ENCODE measurements at places on chromosomes 4 and X.
A peak's percentile ranks its signal among the peaks of the same experiment; 100 is the strongest.

- peak; percentile 99 for DNase-seq
These were observed 1.8 kb downstream of the CENPU start for GRCh38 chr4:184732126-184732525.

DNA sequence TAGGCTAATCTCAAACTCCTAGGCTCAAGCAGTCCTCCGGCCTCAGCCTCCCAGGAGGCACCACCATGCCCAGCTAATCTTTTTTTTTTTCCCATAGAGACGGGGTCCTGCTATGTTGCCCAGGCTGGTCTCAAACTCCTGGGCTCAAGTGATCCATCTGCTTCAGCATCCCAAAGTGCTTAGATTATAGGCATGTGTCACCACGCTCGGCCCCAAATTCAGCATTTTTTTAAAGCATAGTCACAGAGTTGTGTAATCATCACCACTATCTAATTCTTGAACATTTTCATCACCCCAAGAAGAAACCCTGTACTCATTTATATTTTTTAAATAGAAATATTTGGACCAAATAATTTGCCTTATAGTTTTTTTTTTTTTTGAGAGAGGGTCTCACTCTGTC, 10.3 kb downstream of the CENPI start:
- DNase-seq: peak; percentile 29

- no peak for DNase-seq
These were observed 100.8 kb downstream of the SYTL5 start for GRCh38 chrX:38106991-38107655.

GRCh38 chr4:19074036-19074435, 1052.5 kb upstream of the LCORL start:
- DNase-seq: no peak

DNA sequence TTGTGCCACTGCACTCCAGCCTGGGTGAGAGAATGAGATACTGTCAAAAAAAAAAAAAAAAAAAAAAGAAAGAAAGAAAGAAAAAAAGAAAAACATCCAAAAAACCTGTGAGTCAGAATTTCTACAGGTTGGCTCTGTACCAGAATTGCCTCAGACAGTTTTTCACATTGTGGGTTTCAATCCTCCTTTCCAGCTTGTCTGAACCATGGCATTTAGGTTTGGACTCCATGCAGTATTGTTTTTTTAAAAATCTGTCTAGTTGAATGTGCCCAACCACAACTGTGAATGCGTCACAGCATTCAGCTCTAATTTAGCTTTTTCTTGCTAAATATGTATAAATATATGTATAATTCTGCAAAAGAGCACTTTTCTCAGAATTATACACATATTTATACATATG, 31.4 kb upstream of the ARSH start:
- DNase-seq: no peak

DNA sequence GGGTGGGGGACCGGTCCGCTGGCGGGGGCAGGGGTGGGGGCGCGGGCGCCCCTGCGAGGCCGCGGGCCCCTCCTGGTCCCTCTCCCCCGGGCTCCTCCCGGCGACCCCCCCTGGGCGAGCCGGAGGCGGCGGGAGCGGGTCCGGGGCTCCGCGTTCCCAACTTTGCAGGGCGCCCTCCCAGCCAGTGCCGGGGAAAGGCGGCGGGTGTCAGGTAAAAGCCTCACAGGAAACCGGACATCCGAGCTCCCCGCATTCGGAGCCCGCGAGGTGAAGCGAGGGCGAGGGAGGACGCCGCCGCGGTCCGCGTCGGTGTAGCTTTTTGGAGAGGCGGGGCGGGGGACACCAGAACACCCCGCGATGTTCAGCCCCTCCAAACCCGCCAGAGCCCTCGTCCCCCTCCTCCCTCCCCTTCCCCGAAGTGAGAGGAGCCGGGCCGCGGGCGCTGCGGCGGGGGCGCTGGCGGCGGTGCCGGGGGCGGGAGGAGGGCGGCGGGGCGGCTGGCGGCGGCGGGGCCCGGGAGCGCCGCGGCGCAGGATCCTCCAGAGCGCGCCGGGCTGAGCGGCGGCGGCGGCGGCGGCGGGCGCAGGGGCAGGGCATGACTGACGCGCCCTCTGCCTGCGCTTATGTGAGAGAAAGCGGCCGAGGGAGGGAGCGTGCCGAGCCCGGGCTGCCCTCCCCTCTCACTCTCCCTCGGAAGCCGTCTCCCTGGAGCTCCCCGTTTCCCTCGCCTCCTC, at the start of gene VEGFC:
TSS of gene VEGFC (minus strand) at position 597 of the 734 bp plus-strand sequence. CDS start 611 bp downstream, outside the sequence.
- peak; percentile 84 for DNase-seq

DNA sequence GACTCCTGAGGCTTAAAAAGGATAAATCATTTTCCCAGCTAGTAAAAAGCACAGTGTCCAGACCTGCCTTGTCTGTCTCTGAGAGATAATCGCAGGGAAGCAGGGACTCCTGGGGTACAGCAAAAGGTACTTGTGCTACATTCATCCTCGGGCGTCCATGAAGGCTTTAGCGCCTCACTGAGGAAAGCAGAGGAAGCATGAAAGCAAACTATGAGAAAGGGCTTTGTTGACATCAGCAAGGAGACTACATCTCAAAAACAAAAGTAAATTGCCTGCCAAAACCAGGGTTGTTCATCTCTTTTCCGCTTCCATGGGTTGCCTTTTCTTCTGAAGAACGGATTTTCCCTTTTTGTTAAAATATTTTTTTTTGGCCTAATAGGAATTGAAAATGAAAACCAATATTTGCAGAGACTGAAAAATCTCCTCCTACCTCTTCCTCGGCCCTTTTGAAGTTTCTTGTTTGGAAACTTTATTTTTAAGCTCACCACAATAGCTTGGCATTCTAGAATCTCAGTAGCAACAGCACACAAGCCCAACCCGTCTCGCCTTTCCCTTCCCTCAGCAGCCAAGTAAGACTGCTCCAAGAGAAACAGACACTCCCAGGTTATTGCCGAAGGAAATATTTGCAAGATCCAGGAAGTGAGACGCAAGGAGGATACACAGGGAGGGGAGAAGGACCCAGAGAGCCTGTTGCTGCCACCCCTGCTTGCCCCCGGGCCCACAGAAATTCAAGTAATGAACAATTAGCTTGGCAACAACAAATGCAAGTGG, 148.3 kb upstream of the DGKK start:
- peak; percentile 38 for DNase-seq

- no peak for DNase-seq
These were observed 18.4 kb upstream of the RFC1 start for GRCh38 chr4:39384563-39384962.

GRCh38 chrX:142204522-142205433, at the start of gene MAGEC2:
Gene MAGEC2 (minus strand): TSS chrX:142205290. CDS start chrX:142203987, 1,303 bp downstream.
- DNase-seq: no peak

DNA sequence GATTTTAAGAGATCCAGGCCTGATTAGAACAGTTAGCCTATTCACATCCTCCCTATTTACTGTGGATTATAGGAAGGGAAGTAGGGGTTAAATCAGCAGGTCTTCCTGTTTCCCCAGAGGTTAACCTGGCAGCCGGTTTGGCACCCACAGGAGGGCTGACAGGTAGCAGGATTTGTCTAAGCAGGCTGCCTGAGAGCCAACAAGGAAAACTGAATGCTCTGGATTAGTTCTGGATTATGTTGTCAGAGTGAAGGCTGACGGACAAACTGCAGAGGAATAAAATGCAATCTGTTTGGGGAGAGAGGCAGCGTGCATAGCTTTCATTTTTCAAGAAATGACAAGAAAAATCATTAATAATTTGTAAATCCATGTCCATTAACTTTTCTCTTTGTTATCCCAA, 397.1 kb upstream of the FAM241A start:
- peak; percentile 5 for DNase-seq

GRCh38 chrX:30876367-30876766, 12.7 kb downstream of the TAB3 start:
- peak; percentile 62 for DNase-seq

- DNase-seq: no peak
These were observed 107.9 kb downstream of the ABLIM2 start for GRCh38 chr4:8050555-8051206.

- DNase-seq: peak; percentile 86
These were observed 2.8 kb downstream of the VEGFC start for GRCh38 chr4:176789955-176790354.

- DNase-seq: no peak
These were observed 343.4 kb upstream of the RASGEF1B start for GRCh38 chr4:81814987-81815541.

DNA sequence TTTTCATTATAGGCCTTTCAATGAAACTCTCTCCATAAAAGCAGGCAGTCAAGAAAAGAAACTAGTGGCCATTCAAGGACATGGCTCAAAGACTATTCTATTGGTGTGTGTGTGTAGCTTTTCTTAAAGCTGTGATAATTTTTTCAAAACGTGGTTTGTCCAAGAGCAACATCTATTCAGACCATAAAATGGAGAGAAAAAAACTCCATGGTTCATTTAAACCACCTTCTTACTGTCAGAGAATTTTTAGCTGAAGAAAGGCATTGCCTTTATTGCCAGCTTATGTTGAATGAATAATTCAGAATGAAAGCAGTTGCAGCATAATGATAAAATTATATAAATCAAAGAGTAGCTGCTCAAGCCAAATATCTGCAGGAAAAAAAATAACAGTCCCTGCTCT, 325.5 kb downstream of the PCDH18 start:
- no peak for DNase-seq

DNA sequence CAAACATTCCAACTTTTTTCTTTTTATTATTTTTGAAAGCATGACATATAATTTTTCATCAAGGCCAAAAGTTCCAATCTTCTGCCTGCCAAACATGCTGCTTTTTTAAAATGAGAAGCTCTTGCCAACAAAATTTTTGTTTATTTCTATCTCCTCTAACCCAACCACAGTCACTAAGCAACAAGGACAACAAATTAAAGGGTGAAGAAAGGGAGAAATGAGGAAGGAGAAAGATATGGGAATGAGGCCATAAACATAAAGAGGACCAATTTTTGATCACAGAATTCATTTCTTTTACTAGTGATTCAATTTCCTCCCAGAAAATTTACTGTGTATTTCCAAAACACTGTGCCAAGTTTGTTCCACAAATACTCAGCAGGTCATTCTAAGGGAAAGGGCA, 537.0 kb upstream of the DIAPH2 start:
- DNase-seq: no peak

GRCh38 chr4:46952451-46952850, 40.9 kb downstream of the GABRA4 start:
- no peak for DNase-seq

GRCh38 chr4:155271557-155271956, 63.1 kb downstream of the NPY2R start:
- DNase-seq: peak; percentile 13

DNA sequence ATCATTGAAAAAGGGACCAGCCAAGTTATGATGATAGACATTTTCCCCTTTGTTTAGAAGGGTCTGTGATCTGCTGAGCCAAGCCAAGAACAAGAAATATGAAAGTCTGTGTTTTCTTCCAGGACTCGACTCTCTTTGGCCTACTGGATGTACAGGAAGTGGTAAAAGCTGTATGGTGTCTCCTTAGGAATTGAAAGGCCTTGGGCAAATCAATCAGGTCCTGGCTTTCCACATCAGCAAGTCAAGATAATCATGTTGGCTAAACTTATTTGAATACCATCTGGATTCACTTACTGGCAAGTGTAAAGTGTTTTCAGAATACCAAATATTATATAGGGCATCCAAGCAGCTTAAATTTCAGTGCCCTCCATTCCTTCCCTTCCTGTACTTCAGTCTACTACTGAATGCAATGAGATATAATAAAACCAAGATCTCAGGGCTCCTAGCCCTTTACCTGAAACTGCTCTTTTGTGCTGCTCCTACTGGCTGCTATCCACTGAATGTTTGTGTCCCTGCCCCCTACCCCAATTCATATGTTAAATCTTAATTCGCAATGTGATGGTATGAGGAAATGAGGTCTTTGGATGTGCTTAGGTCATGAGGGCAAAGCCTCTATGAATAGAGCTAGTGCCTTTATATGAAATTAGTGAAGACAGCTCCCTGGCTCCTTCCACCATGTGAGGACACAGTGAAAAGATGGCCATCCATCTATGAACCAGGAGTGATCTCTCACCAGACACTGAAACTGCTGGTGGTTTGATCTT, 578.0 kb downstream of the SPRY1 start:
- DNase-seq: no peak
